CD8-positive, alpha-beta T cell (primary cell): ENCODE measurements at places on chromosomes 1 and 21.

- DNase-seq: no peak
These were observed 67.9 kb upstream of the DMRTA2 start for GRCh38 chr1:50491142-50491541.

DNA sequence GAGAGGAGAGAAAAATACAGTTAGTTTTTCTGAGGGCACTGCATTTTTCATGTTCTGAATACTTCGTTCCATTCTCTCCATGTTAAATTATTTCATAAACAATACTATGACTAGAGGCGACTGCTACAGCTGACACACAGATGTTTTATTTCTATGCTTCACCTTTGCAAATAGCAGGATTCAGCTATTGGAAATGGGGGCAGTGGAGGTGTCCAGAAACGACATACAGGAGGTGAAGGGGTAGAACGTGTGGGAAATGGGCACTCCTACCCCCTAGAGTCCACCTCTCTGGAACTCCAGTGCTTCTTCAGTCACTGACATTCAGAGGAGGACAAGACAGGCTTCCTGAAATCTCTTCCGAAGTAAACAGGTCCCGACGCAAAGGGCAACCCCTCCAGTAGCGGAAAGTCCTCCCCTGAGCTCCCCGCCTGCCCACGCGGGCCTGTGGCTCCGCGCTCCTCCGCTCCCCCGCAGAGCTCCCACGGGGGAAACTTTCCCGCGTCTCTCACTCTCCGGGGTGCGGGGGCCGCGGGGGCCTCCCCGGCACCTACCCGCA, 480 bp downstream of the DPYD start:
- DNase-seq: no peak

DNA sequence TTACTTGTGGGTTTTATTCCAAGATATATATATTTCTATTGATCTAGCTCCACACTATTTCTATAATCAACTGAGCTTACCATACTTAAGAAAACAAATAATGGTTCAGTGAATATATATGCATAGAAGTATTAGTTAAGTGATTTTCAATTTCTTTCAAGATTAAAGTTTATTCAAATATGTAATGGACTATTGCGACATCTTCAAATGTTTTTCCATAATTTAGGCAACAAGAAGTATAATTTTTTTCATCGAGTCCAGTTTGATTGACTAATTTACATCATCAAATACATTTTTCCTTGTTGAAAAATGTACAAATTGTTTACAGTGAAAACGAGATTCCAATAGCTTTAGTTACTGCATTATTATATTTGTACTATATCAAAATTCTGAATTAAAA, 528.6 kb downstream of the PTPRC start:
- DNase-seq: no peak

DNA sequence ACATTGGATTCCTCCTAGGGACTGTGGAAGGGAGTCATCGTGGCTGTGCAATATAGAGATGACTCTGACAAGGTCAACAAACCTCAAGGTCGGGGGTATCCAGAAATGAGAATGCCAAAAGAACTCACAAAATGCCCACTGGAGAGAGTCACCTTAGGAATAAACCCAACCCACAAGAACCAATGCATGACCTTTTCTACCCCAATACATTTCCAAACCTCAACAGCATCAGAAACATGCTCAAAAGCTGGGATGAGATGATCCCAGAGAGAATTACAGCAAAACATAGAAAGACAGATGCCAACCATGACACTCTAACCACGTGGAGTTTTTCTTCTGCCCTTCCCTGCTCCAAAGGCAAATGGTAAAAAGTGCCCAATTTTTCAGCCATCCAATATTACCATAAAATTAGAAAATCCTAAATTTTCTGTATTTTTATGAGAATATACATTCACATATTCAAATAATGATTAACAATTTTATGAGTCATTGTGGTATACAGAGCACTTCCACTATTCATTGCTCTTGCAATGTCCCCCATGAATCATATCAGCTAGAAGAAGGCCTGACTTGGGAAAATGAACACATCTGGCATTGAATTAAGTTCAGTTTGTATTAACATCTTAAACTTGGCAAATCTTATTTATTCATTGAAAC, 88.2 kb upstream of the PALMD start:
- no peak for DNase-seq

- DNase-seq: no peak
These were observed 3.6 kb downstream of the ZNF362 start for GRCh38 chr1:33259879-33260278.

- DNase-seq: no peak
These were observed 6.0 kb downstream of the S100B start for GRCh38 chr21:46598581-46599572.

GRCh38 chr1:66542314-66542713, 8.4 kb downstream of the SGIP1 start:
- no peak for DNase-seq

DNA sequence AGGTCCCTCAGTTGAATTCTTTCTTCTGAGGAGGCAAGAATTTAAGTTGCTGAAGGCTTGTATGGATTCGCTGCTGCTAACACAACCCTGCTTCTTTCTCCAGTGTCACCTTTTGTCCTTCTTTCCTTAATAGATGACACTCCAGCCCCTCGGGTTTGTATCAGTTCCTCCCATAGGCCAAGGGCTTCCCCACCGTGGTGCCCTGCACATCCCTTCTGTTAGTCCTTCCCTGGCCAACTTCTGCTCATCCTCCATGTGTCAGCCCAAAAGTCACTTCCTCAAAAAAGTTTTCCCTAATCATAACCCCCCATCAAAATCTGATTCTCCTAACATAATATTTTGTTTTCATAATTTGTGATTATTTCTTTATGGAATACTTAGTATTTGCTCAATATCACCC, 190.4 kb downstream of the RHOU start:
- no peak for DNase-seq

DNA sequence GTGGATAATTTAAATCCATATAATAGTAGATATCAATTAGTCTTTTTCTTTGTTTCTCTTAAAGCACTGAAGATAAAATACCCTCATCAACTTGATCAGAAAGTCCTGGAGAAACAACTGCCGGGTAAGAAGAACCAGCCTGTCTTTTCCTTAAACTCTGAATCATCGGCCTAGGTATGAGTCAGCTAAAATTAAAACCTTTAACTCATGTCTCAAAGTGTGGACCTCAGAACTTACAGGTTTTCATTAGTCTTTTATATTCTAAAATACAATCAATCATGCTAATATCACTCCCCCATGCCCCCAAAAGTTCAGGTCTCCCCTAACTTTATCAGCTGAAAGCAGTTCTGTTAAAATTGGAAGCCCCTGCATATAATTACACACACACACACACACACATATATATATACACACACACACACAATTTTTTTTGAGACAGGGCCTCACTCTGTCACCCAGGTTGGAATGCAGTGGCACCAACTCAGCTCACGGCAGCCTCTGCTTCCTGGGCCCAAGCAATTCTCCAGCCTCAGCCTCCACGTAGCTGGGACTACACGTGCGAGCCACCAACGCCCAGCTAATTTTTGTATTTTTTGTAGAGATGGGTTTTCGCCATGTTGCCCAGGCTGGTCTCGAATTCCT, 61.3 kb downstream of the B3GALNT2 start:
- DNase-seq: no peak

DNA sequence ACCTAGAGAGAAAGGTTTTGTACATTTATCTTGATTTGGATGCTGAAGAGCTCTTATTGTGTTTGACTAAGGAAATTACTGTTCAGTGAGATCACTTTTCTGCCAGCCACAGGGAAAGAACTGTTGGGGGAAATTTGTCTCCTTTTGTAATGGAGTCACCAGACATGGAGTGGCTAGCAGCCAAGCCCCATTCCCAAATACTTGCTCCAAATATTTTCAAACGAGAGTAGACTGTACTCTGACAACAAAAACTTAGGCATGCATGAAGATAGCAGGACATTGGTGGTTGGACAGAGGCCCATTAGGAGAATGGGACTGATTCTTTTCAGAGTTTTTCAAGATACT, 21.1 kb downstream of the IPO9 start:
- DNase-seq: no peak

- no peak for DNase-seq
These were observed 424.5 kb upstream of the DAB1 start for GRCh38 chr1:57848406-57848805.

- no peak for DNase-seq
These were observed 137.7 kb downstream of the PRDM16 start for GRCh38 chr1:3206696-3207095.

- DNase-seq: no peak
These were observed 829.2 kb upstream of the ADAMTS5 start for GRCh38 chr21:27796106-27796505.

GRCh38 chr1:112714313-112715263, 544 bp downstream of the PPM1J start:
- no peak for DNase-seq

- DNase-seq: no peak
These were observed 8.8 kb upstream of the ABCB10 start for GRCh38 chr1:229567109-229567868.

DNA sequence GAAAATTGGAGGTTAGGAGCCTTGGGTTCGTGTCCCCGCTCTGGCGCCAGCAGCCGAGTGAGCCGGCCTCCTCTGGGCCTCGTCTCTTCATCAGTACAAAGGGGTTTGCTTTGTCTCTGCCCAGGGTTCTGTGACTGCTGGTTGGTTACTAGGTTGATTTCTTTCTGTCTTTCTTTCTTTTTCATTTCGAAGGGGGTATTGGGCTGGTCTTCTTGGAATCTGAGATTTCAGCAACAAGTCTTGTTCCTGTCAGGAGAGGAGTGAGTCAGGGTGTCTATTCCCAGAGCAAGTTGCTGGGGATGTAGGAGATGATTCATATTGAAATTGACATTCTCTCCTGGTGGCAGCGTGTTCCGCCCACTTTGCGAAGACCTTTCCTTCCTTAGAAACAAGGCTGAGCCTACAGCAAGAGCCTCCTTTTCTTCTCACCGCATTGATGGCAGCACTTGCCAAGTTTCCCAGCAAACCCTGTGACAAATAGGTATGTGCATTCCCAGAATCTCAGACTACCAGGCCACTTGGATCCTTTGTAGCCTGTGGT, 79.2 kb downstream of the MAN1C1 start:
- no peak for DNase-seq

GRCh38 chr1:241593186-241593585, 47.0 kb downstream of the CHML start:
- no peak for DNase-seq

DNA sequence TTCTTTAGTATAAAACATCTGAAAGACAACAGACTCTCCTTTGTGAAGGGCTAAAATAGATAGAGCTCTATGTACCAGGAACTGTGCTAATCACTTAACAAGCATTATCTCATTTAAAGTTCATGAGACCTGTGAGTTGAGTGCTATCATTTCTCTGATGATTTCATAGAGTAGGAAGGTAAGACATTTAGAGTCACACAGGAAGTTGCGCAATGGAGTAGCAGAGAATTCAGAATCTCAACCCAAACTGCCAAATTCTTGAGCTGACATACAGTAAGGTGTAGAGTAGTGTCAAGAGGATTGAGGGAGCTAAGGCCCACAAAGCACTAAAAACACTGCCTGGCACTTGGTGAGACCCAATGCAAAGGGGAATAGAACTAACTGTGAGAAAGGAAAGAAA, 384.3 kb downstream of the NTNG1 start:
- no peak for DNase-seq

DNA sequence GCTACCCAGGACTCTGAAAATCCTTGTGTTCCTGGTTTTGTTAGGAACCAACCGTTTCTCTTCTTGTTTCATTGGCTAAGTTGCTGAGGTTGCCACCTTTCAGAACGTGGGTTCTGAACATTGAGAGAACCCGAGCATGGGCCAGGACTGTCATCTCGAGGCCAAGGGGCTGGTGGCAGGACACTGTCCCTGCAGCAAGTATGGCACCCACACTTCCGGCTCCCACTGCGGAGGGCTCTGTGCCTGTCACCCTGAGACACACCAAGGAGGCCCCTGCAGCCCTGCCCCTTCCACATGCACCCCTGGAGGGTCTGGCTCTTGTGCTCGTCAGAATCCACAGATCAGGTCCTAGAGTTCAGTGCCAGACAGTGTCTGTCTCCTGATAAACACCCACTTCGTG, 39.1 kb upstream of the LRRC3 start:
- DNase-seq: no peak

DNA sequence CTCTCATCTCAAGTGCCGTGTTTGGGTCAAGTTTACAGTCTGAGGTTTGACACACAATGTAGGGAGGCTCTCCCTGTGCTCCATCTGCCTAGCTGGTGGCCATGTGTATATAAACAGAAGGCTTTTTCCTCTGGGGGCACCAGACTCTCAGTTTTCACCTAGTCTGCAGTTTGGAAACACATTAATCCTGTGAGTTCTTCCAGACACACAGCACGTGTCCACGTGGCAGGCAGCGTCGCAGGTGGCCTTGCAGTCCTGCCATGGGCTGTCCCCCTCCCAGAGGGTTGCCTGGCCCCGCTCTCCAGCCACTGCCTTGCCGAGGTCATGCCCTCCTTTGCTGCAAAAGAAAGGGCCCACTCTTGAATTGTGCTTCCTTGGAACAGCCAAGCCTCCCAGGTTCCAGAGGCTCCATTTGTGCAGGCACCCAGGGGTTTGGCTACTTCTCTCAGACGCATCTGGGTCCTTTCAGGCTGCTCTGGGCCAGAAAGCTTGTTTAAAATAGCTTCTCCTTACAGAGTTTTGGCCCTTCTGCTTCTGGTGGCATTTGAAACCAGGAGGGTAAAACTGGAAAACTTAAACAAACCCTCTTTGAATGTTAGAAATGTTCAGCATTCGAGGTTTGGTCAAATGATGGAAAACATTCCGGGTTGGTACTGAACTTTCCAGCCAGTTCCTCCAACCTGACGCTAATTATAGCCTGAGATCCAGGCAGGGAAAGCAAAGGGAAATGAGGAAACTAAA, 4.4 kb upstream of the RUNX1 start:
- DNase-seq: no peak

DNA sequence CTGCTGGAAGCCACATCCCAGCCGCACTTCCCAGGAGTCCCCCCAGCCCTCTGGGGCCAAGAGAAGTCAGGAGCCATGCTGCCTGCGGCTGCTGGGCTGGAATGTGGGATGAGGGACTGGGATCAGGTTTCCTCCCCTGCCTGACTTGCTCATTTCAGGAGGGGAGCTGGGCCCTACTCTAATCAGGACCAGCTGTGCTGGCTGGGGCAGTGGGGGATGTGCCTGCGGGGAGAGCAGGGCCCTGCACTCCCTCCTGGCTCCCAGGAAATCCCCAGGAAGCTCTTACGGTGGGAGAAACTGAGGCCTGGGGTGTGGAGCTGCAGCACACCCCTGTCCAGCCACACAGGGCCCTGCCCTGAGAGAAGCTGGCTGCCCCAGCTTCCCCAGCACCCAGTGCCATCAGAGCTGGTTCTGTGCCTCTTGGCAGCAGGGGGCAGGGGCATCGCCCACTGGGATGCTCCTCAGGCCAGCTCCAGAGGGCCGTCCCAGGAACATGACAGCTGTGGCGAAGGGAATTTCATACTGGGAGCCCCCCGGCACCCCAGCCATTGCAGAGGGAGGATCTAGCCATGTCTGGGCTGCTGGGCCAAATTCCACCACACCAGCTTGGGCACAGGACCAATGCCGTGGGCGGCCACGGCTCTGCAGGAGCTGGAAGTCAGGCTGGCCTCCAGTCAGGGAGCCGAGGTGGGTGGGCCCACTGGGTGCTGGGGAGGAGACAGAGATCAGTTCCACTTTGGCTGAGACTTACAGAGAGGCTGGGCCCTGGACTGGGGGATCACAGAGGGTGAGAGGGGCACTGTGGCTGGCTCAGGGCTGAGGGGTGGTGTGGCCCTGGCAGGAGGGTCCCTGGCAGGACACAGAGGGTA, 21.3 kb upstream of the PRSS38 start:
- DNase-seq: no peak

GRCh38 chr1:196609370-196609737, 1.1 kb upstream of the KCNT2 start:
- no peak for DNase-seq

GRCh38 chr1:203127666-203128430, at the start of gene ADORA1:
TSS of gene ADORA1 (plus strand) at chr1:203127726. CDS start at chr1:203128842, 1,116 bp downstream.
- no peak for DNase-seq

- DNase-seq: no peak
These were observed 163.4 kb upstream of the USP24 start for GRCh38 chr1:55378582-55378981.
